Esophagus muscularis mucosa (tissue), 4 donors: ENCODE measurements at places on chromosomes 5 and 9.
A peak's percentile ranks its signal among the peaks of the same experiment; 100 is the strongest.

- no peak for DNase-seq
Observed at GRCh38 chr5:153807801-153808200, 230.9 kb downstream of the FAM114A2 start.

GRCh38 chr5:121121786-121122185 lies 657.7 kb downstream of the PRR16 start:
- DNase-seq, result no peak

DNA sequence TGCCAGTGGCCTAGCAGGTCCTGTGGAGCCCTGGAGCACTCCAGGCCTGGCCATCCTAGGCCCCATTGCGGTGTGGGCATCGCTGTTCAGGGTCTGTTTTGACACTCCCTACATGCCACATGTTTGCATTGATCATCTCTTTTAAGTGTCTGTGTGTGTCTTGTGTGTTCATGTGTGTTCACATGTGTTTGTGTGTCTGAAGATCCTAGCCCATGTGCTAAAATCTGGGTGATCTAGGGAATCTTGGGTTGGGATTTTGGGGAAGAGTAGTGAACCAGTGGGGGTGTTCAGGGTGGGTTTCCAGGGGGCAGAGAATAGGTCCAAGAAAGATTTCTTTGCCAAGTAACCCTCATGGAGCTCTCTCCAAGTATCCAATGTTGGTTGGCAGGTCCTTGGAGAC lies 8.4 kb downstream of the PSD2 start:
- DNase-seq, result no peak

- no peak for DNase-seq
Observed at GRCh38 chr9:93028448-93029006, 30.0 kb upstream of the SUSD3 start.

GRCh38 chr9:118918180-118918579 lies 451.1 kb downstream of the BRINP1 start:
- DNase-seq, result no peak

GRCh38 chr5:78377056-78377717 lies 16.8 kb downstream of the SCAMP1 start:
- DNase-seq, result no peak

- no peak for DNase-seq
Observed at GRCh38 chr5:180915924-180916323, 17.0 kb downstream of the BTNL8 start.

GRCh38 chr5:176633598-176633997 lies 3.1 kb downstream of the EIF4E1B start:
- no peak for DNase-seq

- no peak for DNase-seq
Observed at GRCh38 chr5:160280384-160281095, 31.8 kb downstream of the CCNJL start.

DNA sequence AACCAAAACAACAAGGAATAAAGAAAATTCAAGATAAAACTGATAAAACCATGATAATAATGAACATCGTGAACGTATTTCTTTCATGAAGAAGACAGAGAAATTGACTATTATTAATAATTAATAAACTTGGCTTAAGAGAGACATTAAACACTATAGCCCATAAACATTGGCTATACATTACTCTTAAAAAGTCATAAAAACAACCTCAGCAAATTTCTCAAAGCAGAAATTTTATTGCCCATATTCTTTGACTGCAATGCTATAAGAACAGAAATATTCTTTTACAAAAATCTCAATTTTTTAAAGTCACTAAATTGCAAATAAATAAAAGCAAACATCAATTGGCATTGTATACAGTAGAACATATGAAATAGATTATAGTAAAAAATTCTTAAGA lies 42.5 kb downstream of the CSF2 start:
- no peak for DNase-seq

DNA sequence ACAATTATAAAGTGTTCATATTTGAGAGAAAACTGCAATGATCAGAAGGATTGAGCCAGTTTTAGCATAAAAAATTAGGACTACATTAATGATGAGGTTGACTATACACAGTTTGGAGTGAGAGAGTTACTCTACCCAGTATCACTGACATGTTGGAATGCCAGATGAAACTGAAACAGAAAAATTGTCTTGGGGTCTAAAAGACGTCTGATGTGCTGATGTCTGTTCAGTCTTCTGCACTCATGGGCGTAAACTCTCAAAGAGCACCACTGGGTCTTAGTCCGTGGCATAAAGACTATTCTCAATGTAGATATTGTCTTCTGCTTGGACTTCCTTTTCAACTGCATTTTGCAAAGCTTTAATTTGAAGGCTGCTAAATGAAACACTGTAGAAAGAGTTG lies 29.5 kb downstream of the HAVCR1 start:
- no peak for DNase-seq

DNA sequence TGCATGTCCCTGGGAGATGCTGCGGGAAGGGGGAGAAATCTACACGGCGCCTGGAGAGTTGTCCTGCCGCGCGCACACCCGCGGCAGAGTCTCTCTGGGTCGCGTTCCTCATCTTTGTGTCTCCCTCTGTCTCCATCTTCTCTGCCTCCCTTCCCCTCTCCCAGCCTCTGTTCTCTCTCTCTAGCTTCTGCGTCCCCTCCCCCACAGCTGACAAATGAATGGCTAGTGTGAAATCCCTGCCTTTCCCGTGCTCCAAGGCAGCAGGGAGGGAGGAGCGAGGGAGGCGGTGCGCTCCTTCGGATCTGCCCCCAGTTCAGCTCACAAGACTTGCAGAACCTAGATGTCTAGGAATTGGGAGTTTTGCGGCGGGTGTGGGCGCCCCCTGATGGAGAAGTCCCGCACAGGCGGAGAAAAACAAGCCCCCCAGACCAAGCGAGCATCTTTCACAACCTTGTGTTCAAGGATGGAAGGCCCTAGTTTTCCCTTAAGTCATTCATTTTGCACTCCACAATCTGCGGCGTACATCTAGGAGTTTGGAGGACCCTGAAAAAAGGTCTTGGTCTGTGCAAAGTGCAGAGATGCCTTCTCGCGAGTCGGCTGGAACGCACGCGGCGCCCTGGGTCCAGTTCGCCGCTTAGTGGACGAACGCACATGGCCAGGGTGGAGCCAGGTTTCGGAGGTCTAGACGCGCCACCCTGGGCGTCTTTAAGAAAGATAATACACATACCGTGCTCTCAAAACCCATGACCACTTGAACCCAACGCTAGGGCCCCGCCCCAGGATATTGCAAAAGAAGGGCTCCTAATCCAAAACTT lies 2.0 kb downstream of the VCAN start:
- DNase-seq, result peak; percentile 98

- DNase-seq, result no peak
Observed at GRCh38 chr9:92654481-92655301, 15.2 kb downstream of the IPPK start.
